Astrocyte (in vitro differentiated cells and primary cell): ENCODE measurements at places on chromosomes 3 and 15.

- no peaks in the 10 kb centered on the region for H3K27me3 ChIP-seq
- peaks cover 10% of the 10 kb centered on the region for H3K4me1 ChIP-seq
- H3K36me3 ChIP-seq: no peaks in the 10 kb centered on the region
- no peak overlapping the region for H3K4me3 ChIP-seq
- DNase-seq: no peak
- no peak overlapping the region for H3K27ac ChIP-seq
These were observed 33.9 kb downstream of the PLCL2 start for GRCh38 chr3:16918683-16919025.

- H3K4me3 ChIP-seq: no peak within 1 kb of the TSS
- H3K27ac ChIP-seq: no peak within 1 kb of the TSS
- peaks cover 3% of the 10 kb centered on the region for H3K27me3 ChIP-seq
- DNase-seq: no peak
- no peaks in the 10 kb centered on the region for H3K36me3 ChIP-seq
These were observed at the start of gene BTLA for GRCh38 chr3:112498914-112499711. Gene BTLA, minus strand, starts transcription at chr3:112499472. Its CDS starts 114 bp downstream, at chr3:112499358.

- H3K27ac ChIP-seq: no peak overlapping the region
- H3K27me3 ChIP-seq: no peaks in the 10 kb centered on the region
- peaks cover 8% of the 10 kb centered on the region for H3K4me1 ChIP-seq
- no peaks in the 10 kb centered on the region for H3K36me3 ChIP-seq
- no peak overlapping the region for H3K4me3 ChIP-seq
- no peak for DNase-seq
These were observed 450.0 kb upstream of the KCNMB2 start for GRCh38 chr3:178086144-178086825.

DNA sequence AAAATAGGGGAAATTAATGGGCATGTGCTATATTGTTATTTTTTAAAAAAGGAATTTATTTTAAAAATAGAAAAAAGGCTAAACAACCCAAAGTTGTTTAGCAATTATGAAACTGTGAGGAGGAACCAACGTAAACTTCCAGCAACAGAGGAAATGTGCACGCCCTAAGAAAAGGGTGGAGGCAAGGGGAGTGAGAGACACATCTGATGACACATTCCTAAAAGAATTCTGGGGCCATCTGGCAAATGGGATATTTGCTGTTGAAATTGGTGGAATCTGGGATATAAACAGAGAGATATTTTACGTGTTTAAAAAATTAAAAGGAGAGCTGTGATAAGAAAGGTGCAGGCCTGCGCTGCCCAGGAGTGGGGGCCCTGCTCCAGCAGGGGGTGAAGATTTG is 50.8 kb upstream of the MUC13 start:
- H3K4me3 ChIP-seq: no peak overlapping the region
- H3K27me3 ChIP-seq: no peaks in the 10 kb centered on the region
- peaks cover 18% of the 10 kb centered on the region for H3K4me1 ChIP-seq
- peak; percentile 75 for DNase-seq

- no peak overlapping the region for H3K27ac ChIP-seq
- H3K4me1 ChIP-seq: peaks cover 44% of the 10 kb centered on the region
- peaks cover 11% of the 10 kb centered on the region for H3K36me3 ChIP-seq
- DNase-seq: no peak
- H3K27me3 ChIP-seq: no peaks in the 10 kb centered on the region
These were observed 2.1 kb downstream of the TLE3 start for GRCh38 chr15:70095408-70096214.

DNA sequence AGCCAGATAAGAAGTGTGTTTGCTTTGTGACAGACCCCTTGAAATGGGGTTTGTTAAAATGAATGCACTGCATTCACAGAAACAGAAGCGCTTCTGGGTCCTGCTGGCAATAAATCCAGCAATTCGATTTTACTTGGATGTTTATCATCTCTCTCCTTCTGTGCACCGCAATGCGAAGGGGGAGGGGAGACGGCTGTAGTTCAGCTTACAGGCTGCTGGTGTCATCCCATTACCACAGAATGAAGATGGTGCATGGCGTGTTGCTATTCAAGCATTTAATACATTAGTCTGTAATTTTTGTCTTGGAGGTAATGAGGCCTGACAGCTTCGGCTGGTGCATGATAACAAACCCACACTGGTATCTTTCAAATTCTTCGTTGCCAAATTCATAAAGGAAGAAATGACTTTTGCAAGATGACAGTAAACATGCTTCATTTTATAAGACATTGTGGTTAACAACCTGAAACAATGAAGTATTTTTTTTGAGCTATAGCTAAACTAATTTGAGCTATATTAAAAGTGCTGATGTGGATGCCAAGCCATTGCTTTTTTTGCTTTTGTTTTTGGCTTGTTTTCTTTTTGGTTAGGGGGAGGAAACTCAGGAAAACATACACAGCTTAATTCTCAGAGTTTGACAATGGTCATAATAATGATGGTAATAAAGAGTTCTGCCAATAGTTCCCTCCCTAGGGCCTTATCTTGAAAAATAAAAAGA is 418.3 kb downstream of the OTOL1 start:
- peak overlapping the region; percentile 81 for H3K27ac ChIP-seq
- peaks cover 20% of the 10 kb centered on the region for H3K4me1 ChIP-seq
- H3K4me3 ChIP-seq: peak overlapping the region; percentile 38
- no peaks in the 10 kb centered on the region for H3K36me3 ChIP-seq
- DNase-seq: peak; percentile 80

DNA sequence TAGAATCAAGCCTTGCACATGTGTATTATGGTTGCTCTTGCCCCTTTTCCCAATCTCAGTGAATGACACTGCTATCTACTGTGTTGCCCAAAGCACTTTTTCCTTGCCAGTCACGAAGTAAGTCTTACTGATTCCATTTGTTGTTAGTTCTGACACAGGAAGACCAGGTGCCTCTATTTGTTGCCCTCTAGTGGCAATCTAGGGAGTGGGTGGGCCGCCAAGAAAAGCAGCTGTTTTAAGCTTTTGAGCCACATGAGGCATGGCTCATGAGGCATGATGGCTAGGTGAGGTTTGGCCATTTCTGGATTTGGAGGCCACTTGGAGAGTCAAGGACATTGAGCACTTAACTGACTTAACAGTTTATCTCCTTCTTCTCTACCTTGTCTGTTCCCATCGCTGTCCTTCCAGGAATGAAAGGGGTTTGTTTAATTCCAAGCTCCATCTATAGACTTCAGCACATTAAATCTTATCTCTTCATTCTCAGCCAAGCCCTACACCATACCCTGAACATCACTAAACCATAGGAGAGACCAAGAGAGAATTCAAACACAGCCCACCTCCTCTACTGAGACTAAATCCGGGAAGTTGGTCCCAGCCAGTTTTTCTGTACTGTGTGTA is 103.1 kb downstream of the HCN4 start:
- no peak overlapping the region for H3K27ac ChIP-seq
- no peaks in the 10 kb centered on the region for H3K27me3 ChIP-seq
- DNase-seq: peak; percentile 27
- H3K4me3 ChIP-seq: no peak overlapping the region
- H3K4me1 ChIP-seq: no peaks in the 10 kb centered on the region
- H3K36me3 ChIP-seq: no peaks in the 10 kb centered on the region

- H3K4me3 ChIP-seq: no peak overlapping the region
- H3K4me1 ChIP-seq: peaks cover 3% of the 10 kb centered on the region
- peak; percentile 78 for DNase-seq
- H3K27ac ChIP-seq: peak overlapping the region; percentile 46
- H3K27me3 ChIP-seq: peaks cover 4% of the 10 kb centered on the region
These were observed 74.9 kb upstream of the CHRNB4 start for GRCh38 chr15:78715930-78716329.

DNA sequence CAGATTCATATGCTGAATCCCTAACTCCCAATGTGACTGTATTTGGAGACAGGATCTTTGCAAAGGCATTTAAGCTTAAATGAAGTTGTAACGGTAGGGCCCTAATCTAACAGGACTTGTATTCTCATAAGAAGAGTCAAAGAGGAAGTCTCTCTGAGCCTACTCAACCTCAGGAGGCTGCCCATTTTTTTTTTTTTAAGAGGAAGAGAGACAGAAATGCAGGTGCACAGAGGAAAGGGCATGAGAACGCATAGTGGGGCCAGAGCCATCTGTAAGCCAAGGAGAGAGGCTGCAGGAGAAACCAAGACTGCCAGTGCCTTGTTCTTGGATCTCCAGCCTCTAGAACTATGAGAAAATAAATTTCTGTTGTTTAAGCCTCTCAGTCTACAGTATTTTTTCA is 28.4 kb downstream of the ZNF860 start:
- no peaks in the 10 kb centered on the region for H3K4me1 ChIP-seq
- H3K36me3 ChIP-seq: no peaks in the 10 kb centered on the region
- H3K4me3 ChIP-seq: no peak overlapping the region
- no peak for DNase-seq
- no peaks in the 10 kb centered on the region for H3K27me3 ChIP-seq
- no peak overlapping the region for H3K27ac ChIP-seq

DNA sequence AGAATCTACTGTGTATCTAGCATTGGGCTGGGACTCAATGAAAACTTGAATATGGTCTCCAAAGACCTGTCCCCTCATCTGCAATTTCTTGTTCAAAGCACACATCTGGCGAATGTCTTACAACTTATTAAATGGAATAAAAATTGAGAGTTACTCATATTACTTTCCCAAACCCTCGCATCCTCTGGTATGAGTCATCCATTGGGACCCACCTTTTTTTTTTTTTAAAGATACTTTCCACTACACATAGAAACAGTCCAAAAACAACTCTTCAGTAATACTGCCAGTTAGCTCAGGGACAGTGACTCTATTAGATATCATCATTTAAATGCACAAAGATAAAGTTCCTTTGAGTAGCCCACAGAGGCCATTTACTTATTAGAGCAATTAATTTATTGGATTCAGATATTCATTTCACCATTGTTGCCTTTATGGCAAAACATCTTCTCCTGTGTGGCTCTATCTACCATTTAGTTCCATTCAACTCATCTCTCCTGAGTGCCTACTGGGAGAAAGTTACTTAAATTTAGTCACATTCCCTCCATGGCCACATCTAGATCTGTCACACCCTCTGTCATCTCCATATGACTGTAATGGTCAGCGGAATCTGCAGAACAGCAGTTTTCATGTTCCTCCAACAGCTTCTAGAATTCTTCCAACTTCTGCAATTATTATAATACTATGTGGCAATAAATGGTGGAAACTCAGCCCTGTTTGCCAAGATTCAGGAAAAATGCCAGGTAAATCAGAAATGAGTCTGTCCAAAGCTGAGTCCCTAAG is 77.9 kb upstream of the ARHGEF3 start:
- peaks cover 9% of the 10 kb centered on the region for H3K4me1 ChIP-seq
- no peak overlapping the region for H3K4me3 ChIP-seq
- peak; percentile 48 for DNase-seq
- no peak overlapping the region for H3K27ac ChIP-seq

DNA sequence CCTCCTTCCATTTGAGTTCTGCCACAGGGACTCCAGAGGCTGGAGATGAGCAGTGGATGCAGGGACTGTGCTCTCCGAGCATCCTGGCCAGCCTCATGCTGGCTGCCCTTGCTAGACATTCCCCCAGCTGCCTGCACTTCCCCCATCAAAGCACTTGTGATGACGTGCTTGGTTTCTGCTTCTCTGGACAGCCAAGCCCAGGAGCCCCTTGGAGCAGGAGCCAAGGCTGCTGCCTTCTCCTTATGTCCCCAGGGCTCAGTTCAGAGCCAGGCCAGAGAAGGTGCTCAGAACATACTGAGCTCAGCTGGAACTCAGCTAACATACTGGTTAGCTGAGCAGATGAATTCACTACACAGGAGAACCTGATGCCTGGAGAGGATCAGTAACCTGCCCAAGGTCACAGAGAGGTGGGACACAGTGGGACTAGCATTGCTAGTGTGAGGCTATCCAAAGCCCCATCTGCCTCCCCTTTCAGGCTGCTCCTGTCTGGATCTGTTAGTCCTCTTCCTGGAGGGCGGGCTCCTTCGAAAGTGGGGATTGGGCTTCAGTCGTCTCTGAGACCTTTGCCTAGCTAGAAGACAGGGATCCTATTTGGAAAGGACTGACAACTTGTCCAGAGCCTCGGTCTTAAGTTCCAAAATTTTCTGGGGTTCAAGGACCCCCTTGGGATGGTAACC is 4.3 kb downstream of the PCBP4 start:
- no peak for DNase-seq
- H3K36me3 ChIP-seq: no peaks in the 10 kb centered on the region
- H3K4me3 ChIP-seq: no peak overlapping the region
- H3K27me3 ChIP-seq: no peaks in the 10 kb centered on the region

DNA sequence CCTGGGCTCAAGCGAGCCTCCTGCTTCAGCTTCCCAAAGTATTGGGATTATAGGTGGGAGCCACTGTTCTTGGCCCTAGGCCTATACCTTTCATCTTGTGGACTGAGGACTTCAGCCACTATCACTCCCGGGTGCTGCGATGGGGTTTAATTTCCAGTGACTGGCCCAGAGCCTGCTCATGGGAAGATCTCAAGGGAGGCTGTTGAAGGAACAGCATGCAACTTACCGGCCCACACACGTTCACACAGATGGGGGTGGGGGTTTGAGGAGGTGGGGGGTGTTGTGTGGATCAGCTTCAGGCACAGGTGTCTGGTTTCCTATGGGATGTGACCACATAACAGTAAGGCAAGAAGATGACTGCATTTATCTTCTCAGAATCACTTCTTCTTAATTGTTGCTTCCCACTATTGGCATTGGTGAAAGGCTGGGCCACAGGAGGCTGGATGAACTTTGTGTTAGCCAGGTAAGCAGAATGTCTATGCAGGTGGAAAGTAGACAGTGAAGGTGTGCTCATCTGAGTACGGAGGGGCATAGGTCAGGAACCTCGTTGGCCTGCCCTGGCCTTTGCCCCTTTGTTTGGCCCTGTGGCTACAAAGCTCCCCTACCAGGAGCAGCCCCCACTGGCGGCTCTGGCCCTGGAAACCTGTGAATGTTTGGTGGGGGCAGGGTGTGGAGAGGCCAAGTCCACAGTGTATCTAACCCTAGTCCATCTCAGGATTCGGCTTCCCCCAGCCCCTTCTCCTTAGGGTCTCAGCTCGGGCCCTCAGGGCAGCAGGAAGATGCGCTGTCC is 1.4 kb upstream of the APBA2 start:
- H3K27me3 ChIP-seq: no peaks in the 10 kb centered on the region
- DNase-seq: no peak
- no peak overlapping the region for H3K27ac ChIP-seq

- H3K27ac ChIP-seq: no peak overlapping the region
- H3K4me1 ChIP-seq: peaks cover 12% of the 10 kb centered on the region
- DNase-seq: no peak
- H3K4me3 ChIP-seq: no peak overlapping the region
These were observed 7.2 kb downstream of the PLXNA1 start for GRCh38 chr3:126990024-126990700.

GRCh38 chr3:122253581-122253980 is 70.1 kb downstream of the CASR start:
- peaks cover 2% of the 10 kb centered on the region for H3K27me3 ChIP-seq
- H3K4me1 ChIP-seq: no peaks in the 10 kb centered on the region
- no peak overlapping the region for H3K4me3 ChIP-seq
- no peaks in the 10 kb centered on the region for H3K36me3 ChIP-seq
- DNase-seq: no peak
- H3K27ac ChIP-seq: no peak overlapping the region

DNA sequence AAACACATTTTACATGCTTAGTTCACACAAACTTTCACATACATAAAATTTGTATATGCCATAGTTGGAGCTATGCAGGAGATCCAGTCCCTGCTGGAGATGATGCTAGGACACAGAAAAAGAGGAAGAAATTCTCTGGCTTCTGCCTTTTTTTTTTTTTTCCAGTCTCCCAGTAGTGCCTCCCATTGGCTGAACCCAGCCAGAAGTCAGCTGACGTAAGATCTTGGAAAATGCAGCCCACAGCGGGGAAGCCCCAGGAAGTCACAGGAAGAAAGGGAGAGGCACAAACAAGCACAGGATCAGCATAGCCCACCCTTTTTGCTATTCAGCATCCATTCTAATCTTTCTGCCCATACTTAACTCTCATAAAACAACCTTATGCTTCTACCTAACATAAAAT is 38.5 kb downstream of the SCN11A start:
- DNase-seq: no peak
- H3K27ac ChIP-seq: no peak overlapping the region
- no peaks in the 10 kb centered on the region for H3K36me3 ChIP-seq
- H3K27me3 ChIP-seq: peaks cover 7% of the 10 kb centered on the region
- no peak overlapping the region for H3K4me3 ChIP-seq
- H3K4me1 ChIP-seq: no peaks in the 10 kb centered on the region
